ENCODE measurements at places on chromosomes 1 and 21.

- no peak for DNase-seq
Measured at GRCh38 chr1:115643666-115644065, 1.9 kb downstream of the VANGL1 start.

GRCh38 chr1:245863566-245864184 is 643.4 kb downstream of the SMYD3 start:
- DNase-seq, result no peak

GRCh38 chr1:37070126-37070525 is 35.8 kb upstream of the GRIK3 start:
- DNase-seq, result no peak

DNA sequence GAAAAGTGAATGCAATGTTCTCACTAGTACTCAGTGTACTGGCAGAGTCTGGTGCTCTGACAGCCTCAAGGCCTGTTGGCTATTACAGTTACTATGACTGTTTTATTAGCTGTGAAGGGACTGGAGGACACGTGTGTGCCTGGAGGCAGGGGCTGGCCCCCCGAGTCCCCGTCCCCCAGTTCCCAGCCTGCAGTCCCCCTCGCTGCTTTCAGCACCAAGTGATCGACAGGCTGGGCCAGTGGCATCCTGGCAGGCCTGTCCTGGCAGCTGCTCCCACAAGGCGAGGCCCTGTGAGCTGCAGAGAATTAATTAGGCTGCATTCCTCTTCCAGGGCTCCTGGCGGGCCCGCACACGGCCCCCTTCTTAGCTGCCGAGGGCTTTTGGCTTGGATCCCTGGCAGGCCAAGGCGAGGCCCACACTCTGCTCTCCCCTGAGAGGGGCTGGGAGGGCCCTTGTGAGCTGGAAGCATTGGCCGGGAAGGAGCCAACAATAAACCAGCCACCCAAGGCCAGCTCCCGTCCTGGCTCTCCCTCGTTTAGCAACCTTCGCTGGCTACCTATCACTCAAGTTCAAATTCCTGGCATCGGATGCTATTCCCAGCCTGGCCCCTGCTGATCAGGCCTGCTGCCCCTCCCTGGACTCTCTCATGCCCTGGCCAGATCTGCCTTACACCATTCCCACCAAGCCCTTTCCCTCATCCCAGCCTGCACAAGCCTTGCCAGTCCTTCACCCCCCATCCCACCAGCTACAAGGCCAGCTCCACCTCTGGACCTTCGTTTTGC is 9.8 kb downstream of the EDN2 start:
- no peak for DNase-seq

DNA sequence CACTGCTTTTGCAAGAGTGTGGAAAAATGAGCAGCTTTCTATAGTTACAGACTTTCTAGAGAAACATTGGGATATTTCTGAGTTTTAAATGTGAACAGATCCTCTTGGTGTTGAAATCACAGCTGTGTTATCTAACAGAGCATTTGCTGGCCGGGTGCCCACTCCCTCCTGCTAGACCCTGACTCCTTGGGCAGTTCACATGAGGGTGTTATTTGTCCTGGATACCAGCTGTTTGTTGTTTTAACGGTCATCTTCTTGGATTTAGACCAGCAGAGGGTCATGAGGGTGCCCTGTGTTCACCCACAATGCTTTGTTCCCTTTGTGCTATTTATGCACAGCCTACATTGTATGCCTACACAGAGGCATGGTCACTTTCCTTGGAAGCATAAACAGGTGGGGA is 67.1 kb downstream of the CENPF start:
- DNase-seq, result no peak

DNA sequence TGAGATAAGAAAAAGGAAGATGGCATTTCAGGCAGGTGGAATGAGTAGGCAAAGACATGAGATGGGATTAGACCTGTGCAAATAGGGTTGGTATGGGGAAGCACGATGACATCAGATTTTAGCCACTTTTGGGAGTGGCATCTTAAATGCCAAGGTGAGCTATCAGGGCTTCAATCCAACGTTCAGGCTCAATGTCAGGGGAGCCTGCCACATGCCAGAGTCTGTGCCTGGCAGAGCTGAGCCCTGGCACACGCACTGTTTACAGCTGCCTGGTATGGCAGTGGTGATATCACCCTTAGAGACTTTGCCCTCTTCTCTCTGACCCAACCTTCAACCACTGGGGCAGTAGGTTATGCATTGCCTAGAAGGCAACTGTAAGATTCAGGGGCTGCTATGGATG is 1.1 kb upstream of the GUCA2B start:
- DNase-seq, result no peak

GRCh38 chr1:59412718-59413326 is 115.9 kb downstream of the FGGY start:
- no peak for DNase-seq

DNA sequence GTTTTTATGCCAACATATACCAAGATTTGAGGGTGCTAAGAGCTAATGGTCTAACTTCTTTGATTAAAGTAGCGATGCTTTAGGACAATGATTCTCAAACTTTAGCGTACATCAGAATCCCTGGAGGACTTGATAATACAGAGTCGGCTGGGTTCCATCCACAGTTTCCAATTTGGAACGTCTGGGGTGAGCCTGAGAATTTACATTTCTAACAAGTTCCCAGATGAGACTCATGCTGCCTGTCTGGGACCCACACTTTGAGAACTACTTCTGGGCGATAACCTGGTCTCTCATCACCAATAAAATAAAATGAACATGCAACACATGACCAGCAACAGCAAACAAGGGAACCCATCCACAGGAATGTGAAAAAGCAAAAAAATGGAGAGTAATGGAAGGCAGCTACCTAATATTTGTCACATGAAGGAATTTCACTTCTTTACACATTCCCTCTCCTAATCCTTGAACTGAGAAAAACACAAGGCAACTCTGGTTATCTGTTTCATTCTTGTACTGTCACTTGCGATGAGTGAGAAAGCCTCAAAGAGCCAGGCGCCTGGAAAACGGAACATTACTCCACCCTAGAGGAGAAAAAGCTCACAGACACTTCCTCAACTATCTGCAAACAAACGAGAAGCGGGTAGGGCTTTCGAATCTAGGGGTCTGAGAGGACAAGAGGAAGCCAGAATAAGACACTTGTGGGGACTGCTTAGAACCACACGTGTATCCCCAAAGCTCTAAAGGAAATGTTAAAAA is 14.0 kb downstream of the HSF2BP start:
- DNase-seq, result no peak

DNA sequence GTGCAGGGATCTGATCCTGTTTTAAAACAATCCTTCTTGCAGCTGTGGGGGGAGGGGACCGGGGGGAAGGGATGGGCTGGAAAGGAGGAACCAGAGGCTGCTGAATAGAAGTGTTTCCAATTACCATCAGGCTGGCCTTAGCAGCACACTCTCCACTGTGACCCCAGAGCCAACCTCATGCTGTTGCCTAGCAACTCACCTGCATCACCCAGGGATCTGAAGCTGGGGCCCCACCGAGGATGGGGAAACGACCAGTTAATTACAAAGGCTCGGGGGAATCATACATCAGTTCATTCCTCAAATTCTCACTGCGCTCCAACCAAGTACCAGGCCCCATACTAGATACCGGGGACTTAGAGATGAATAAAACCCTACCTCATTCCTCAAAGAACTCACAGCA is 11.9 kb upstream of the GPX7 start:
- no peak for DNase-seq

DNA sequence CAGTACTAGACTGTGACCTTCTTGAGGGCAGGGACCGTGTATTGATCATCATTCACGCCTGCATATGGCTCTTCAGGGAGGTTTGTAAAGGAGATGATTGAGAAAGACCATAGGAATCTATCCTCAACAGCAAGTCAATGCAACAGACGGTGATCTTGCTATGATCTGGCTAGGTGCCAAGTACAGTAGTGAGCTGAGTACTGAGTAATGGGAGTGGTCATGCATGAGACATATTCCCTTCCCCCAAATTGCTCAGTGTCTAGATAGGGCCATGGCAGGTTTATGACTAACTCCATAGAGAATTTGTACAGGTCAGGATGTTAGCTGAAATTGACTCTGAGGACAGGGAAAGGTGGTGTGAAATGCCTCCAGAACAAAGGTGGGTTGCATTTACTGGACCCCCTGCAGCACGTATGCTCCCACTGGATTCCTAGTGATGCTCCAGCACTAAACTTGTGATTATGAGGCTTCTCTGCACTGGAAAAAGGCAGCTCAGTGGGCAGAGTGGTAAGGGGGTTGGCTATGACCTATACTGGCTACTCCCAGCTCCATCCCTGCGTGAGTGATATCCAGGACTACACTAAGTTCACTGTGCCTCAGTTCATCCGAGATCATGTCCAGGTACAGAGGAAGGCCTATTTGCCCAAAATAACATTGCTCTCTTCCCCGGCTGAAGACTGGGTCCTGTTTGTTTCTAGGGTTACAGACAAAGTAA is 37.2 kb downstream of the KCNJ6 start:
- DNase-seq, result no peak

DNA sequence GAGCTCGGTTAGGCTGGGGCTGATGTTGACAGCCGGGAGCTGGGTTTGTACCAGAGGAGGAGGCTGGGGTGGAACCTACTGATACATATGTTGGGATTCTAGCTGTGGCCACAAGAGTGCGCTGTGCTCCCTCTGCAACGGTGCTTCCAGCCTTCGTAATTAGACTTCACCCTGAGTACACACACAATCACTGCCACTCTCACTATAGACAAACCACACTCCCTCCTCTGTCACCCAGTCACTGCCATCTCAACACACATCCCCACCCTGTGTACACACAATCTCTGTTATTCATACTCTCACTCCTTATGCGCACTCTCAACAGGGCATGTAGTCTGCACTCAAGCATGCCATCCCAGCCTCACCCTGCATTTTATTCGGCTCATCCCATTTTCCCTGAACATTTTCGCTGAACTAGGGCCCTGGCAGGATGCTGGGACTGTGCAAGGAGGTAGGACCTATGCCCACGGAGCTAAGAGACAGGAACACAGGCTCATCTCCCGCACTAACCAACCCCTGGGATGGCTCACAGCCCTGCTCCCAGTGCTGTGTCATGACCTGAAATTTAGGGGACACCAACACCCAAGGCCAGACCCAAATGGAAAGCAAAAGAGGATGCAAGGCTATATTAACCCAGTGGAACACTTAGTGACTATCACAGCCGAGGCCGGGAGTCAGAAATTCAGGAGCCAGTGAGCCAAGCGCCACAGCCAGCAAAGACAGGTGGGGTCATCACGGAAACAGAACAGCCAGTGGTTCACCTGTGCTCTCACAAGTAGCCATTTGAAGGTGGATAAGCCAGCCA is 5.7 kb downstream of the GJB3 start:
- DNase-seq, result peak; percentile 56

GRCh38 chr1:73160759-73161158 is 878.4 kb upstream of the NEGR1 start:
- no peak for DNase-seq

- DNase-seq, result no peak
Measured at GRCh38 chr1:95169548-95169947, 52.4 kb downstream of the TLCD4 start.

GRCh38 chr1:1922956-1923833 is 4.1 kb upstream of the TMEM52 start:
- no peak for DNase-seq

DNA sequence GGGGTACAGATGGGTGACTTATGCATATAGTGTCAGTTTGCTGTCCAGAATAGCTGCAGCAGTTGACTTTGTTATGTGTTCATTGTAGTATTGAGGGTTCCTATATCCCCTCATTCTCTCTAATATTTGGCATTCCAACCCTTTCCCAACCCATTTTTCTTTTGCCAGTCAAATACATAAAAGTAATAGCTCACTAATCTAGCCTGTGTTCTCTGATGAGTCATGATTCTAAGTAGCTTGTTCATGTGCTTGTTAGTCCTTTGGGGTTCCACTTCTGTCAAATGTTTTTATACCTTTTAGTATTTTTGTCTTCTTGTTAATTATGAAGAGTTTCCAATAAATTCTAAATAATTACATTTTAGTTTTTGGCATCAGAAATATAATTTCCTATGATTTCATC is 99.2 kb upstream of the MROH9 start:
- DNase-seq, result no peak

GRCh38 chr1:203807196-203807595 is 11.8 kb downstream of the ZBED6 start:
- DNase-seq, result no peak

DNA sequence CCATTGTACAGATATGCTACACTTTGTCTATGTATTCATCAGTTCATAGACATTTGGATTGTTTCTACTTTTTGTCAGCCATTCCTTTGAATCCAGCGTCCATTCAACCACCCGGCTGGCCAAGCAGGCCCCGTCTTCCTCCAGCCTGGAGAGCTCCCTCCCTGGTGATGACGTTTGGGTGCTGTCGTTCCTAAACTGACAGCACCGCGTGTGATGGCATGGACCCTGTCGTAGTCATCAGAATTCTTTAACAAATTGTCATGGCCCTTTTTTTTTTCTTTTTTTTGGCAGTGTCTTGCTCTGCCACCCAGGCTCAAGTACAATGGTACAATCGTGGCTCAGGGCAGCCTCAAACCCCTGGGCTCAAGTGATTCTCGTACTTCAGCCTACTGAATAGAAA is 138.6 kb upstream of the ERRFI1 start:
- no peak for DNase-seq

Data from stimulated activated CD4-positive, alpha-beta T cell treated with anti-CD3 and anti-CD28 coated beads, Interleukin-4, amount 100 ng/mL, for 4 hours (primary cell).